Stomach (tissue), 19 donors: ENCODE measurements at places on chromosomes 1 and 21. TPM values are rescaled to one million over a fixed set of nuclear protein-coding genes. Genes with fewer than 3 reads are reported as not detected.
A peak's percentile ranks its signal among the peaks of the same experiment; 100 is the strongest.

The KIF21B gene
- 2.0 TPM for total RNA-seq

DNA sequence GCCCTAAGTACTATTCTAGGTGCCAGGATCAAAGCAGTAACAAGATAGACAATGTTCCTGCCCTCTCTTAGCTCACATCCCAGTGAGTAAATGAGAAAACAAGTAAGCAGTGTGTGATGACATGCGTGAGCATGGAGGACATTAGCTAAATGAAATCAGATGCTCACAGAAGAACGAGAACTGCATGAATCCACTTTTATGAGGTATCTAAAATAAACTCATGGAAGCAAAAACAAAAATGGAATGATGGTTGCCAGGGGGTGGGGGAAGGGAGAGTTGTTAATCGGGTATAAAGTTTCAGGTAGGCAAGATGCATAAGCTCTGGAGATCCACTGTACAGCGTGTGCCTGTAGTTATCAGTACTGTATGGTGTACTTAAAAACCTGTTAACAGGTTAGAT, 195.1 kb downstream of the HHAT start:
- DNase-seq = no peak

The OR2T2 gene
- total RNA-seq = not detected

The DDR2 gene
- total RNA-seq = 17.7 TPM

The MLLT11 gene
- 3.1 TPM for total RNA-seq

DNA sequence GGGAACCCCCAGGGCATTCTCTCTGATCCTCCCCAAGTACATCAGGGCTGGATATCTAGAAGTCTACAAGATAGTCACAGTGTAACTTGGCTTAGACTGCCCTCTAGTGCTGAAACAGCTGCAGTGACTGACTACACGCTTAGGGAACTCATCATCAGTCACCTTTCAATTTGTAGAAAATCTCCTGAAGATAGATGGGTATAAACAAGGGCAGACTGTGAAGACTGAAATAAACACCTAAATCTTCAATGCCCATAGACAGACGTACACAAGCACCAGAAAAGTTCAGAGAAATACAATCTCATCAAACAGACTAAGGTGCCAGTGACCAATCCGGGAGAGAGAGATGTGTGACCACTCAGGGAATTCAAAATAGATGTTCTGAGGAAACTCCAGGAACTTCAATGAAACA, 46.6 kb downstream of the PACC1 start:
- peak; percentile 64 for DNase-seq
